ENCODE measurements at places on chromosomes 12 and 14. TPM values are rescaled to one million over a fixed set of nuclear protein-coding genes. Genes with fewer than 3 reads are reported as not detected.

- DNase-seq = no peak
These were observed 30.3 kb downstream of the TTC7B start for GRCh38 chr14:90785876-90786450.

GRCh38 chr12:57745485-57745881 lies 644 bp downstream of the TSPAN31 start:
- DNase-seq = no peak

MIP gene
- polyA plus RNA-seq = not detected

GRCh38 chr12:112927925-112928324 lies 10.3 kb upstream of the OAS3 start:
- DNase-seq = no peak

GRCh38 chr12:89472508-89472907 lies 52.1 kb downstream of the GALNT4 start:
- no peak for DNase-seq

ITGB7 gene
- polyA plus RNA-seq = 206 TPM

GPR135 gene
- 0.16 TPM for polyA plus RNA-seq

DNA sequence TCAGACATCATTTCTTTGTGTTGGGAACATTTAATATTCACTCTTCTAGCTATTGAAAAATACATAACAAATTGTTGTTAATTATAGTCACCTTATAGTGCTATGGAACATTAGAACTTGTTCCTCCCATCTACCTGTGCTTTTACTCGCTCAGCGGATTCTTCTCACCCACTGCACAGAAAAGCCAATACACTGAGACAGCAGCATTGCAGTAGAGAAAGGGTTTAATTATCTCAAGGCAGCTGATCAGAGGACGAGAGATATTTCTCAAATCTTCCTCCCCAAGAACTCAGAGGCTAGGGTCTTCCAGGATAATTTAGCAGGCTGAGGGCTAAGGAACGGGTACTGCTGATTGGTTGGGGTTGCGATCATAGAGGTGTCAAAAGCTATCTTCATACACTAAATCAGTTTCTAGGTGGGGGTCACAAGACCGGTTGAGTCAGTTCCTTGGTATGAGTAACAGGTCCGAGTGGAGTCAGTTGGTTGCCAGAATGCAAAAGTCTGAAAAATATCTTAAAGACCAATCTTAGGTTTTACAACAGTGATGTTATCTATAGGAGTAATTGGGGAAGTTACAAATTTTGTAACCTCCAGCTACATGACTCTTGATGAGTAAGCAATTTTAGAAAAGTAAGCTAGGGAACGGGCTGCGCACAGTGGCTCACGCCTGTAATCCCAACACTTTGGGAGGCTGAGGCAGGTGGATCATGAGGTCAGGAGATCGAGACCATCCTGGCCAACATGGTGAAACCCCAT lies 173.1 kb downstream of the FBXL14 start:
- no peak for DNase-seq

B4GALNT1 gene
- polyA plus RNA-seq = not detected

DNA sequence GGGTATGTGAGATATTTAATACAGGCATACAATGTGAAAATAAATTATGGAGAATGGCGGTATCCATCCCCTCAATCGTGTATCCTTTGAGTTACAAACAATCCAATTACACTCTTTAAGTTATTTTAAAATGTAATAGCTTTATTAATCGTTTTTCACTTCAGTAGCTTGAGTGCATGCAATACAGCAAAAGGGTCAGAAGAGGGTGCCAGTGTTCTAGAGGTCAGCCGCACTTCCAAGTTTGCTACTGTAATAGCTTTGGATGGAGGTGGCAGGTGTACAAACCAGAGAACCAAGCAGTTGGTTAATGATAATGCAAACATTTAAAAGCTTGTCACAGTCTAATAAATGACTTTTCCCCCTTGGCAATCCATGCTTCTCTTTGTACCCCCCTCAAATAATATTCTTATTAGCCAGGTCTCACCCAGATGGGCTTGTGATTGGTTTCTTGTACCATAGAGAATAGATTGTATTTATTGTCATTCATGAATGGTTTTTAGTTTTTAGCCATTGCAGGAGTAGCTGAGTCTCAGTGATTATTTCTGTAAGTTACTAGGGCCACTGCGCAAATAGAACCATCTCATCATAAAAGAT lies 127.0 kb downstream of the ERC1 start:
- peak; percentile 42 for DNase-seq

DNA sequence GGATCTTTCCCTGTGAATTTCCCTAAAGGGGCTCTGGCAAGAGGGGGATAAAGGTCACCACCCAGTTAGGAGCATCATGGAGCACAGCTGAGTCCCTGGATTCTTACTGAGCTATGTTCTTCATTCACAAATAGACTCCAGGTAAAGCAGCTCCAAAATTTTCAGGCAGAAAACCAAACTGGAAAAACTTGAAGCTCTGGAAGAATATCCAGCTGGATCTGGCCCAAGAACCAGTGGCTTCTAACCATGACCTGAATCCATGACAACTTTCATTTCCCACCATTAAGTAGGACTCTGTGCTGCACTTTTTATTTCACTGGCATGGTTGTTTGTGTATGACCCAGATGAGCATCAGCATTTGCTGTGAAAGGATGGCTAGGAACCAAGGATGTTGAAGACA lies 180.4 kb upstream of the FKBP4 start:
- no peak for DNase-seq

DNA sequence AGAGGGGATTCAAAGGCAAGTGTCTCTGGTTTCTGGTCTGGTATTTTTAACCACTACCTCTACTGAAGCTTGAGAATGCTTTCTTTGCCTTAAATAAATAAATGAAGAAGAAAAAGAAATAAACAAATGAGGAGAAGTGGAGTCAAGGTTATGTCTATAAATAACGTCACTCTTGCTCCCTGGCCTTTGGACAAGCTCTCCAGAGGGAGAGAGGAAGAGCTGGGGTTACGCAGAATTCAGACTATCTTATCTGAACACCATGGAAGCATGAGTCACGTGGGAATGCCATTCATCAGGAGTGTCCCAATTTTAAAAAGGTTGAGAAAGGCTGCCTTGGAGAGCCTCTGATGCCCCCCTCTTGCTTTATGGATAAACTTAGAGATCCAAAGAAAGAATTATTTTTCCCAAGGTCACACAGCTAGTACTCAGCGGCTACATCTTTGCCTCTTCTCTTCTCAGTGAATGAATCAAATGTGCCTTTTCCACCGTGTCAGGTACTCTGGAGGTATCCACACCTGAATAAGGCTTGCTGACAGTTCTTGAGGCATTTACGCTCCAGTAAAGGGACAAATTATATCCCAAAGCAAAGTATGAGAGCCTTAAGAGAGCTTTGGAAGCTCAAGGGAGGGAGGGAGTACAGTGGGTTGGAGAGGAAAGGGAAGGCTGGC lies 12.9 kb upstream of the MSI1 start:
- no peak for DNase-seq

- no peak for DNase-seq
These were observed 1359.5 kb downstream of the AACS start for GRCh38 chr12:126424696-126425095.

EPS8 gene
- polyA plus RNA-seq = 1.6 TPM

- no peak for DNase-seq
These were observed 21.6 kb downstream of the EXOC5 start for GRCh38 chr14:57246933-57247657.

TAS2R14 gene
- polyA plus RNA-seq = 0.71 TPM

- DNase-seq = no peak
These were observed 147.3 kb downstream of the ADGRD1 start for GRCh38 chr12:131101006-131101405.

- DNase-seq = no peak
These were observed 228.0 kb upstream of the RTL1 start for GRCh38 chr14:101131451-101131916.

DNA sequence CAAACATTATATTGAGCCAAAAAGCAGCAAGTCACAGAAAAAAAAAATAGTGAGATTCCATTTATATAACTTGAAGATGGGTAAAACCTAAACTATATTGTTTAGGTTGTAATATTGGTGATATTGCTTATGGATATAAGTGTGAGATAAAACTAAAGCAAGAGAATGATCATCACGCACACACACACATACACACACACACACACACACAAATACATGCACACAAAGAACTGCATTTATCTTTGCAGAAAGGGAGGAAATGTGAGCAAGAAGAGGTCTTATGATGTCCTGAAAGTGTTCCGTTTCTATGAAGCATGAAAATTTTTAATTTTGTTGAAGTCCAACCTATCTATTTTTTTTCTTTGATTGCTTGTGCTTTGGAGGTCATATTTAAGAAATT lies 16.4 kb upstream of the AMN1 start:
- DNase-seq = no peak

GRCh38 chr12:130677957-130678558 lies 38.0 kb downstream of the RIMBP2 start:
- no peak for DNase-seq

- DNase-seq = no peak
These were observed 72.7 kb upstream of the FUT8 start for GRCh38 chr14:65339866-65340265.

TIMELESS gene
- 3.3 TPM for polyA plus RNA-seq

SRSF9 gene
- 198 TPM for polyA plus RNA-seq

GRCh38 chr12:3968523-3968922 lies 95.3 kb upstream of the PARP11 start:
- DNase-seq = no peak

KRT3 gene
- polyA plus RNA-seq = not detected

GRCh38 chr14:94344389-94344788 lies 21.3 kb upstream of the SERPINA6 start:
- no peak for DNase-seq

- no peak for DNase-seq
These were observed 164.5 kb downstream of the MGAT4C start for GRCh38 chr12:86091681-86092080.

AVPR1A gene
- not detected for polyA plus RNA-seq

GRCh38 chr12:105783983-105784947 lies 354.5 kb downstream of the NUAK1 start:
- DNase-seq = no peak

DNA sequence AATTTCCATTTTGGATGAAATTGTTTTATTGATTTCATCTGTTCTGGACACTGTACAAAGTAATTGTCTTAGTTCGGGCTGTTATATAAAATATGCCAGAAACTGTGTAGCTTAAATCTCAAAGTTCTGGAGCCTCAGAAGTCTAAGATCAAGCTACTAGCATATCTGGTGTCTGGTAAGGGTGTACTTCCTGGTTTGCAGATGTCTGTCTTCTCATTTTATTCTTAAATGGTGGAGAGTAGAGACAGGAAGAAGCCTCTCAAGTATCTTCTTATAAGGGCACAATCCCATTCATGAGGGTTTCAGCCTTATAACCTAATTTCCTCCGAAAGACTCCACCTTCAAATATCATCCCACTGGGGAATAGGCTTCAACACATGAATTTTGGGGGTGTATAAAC lies 51.3 kb downstream of the MON2 start:
- DNase-seq = peak; percentile 16

DNA sequence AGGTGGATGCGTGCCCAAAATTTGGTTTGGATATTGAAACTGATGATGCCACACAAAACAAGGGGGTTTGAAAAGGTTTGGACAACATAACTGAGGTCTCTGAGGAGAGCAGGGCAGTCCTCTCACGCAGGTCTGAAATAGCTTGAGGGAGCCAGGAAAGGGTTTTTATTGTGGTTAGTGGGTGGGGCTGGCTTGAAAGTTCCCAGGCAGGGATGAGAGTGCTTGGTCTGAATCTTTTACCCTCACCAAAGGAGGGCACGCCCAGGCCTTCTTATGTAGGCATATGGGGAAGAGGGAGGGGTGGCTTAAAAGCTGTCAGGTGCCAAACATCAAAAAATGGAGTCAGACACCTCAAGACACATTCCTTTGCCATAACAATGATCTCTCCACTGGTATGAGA lies 493.1 kb upstream of the CCDC196 start:
- DNase-seq = no peak

DNA sequence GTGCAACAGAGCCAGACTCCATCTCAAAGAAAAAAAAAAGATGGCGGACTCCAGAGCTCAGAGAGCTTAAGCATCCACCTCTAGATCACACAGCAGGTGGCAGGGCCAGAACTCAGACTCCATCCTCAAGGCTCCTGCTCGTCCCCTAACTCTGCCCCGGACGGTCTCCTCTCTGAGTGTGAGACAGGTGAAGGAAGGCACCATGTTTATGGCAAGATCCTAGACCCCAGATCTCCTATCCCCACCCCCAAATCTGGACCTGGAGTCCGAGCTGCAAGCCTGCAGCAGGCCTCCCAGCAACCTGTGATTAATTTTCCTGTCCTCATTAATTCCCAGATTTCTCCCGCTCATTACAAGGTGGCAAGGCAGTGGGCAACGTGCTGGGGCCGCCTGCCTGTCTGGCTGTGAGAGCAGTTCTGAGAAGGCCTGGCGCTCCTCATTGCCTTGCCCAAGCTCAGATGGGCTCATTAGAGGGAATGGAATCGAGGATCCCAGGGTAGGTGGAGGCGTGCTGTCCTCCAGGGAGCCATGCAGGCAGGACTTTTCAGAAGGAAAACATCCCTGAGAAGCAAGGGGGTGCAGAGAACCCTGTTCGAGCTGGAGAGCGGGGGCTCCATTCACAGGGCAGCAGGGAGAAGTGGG lies 296.6 kb upstream of the RTL1 start:
- no peak for DNase-seq

DNA sequence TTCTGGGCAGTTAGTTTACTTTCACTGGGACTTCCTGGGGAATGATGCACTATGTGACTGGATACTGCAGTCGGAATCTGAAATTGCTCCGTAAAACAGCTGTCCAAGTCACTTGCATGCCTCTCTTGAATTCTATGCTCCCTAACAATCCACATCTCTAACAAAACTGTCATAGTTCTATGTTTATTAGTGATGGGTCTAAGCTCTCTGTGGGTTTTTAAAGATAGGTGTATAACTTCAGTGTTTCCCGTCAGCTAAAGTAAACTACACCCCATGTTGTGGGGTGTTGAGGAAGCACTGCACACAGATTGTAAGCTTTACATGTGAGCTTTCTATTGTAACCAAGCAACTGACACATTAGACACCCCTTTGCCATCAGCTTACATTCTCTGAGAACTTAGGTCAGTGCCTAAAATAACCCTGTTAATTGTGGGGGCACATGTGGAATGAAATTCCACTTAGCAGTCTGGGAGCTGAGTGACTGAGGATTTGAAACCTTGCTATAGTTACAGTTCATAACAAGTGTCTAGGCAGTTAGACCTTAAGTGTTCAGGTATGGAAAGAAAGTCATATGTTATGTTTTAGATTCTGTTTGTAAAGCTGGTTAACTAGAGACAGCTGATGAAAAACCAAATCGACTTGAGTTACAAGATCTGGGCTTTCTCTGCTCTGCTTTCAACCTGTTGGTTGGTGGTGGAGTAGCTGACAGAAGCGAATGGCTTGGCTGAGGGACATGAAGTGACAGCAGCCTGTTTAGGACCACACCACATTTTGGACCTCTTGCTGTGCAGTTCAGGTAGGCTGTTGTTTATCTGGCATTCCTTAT lies 165.7 kb downstream of the AKAP6 start:
- DNase-seq = no peak

- no peak for DNase-seq
These were observed 56.0 kb downstream of the DCAF5 start for GRCh38 chr14:69096781-69097475.

- no peak for DNase-seq
These were observed at the start of gene CCDC197 for GRCh38 chr14:93997082-93997481. CCDC197 (plus strand) TSS chr14:93997301; CDS start chr14:93998132, 831 bp downstream.

- no peak for DNase-seq
These were observed 6.0 kb downstream of the KRT2 start for GRCh38 chr12:52645982-52646381.

Data from naive thymus-derived CD8-positive, alpha-beta T cell (primary cell).